Naive thymus-derived CD8-positive, alpha-beta T cell (primary cell): ENCODE measurements at places on chromosomes 4 and X. TPM values are rescaled to one million over a fixed set of nuclear protein-coding genes. Genes with fewer than 3 reads are reported as not detected.
A peak's percentile ranks its signal among the peaks of the same experiment; 100 is the strongest.

- no peak overlapping the region for H3K4me3 ChIP-seq
- peaks cover 8% of the 10 kb centered on the region for H3K4me1 ChIP-seq
- no peaks in the 10 kb centered on the region for H3K27me3 ChIP-seq
Measured at GRCh38 chrX:108064613-108065012, 19.7 kb downstream of the VSIG1 start.

- H3K27ac ChIP-seq, result no peak overlapping the region
- H3K4me1 ChIP-seq, result no peaks in the 10 kb centered on the region
- no peaks in the 10 kb centered on the region for H3K36me3 ChIP-seq
- DNase-seq, result no peak
Measured at GRCh38 chrX:15549189-15550012, 48.8 kb downstream of the BMX start.

DNA sequence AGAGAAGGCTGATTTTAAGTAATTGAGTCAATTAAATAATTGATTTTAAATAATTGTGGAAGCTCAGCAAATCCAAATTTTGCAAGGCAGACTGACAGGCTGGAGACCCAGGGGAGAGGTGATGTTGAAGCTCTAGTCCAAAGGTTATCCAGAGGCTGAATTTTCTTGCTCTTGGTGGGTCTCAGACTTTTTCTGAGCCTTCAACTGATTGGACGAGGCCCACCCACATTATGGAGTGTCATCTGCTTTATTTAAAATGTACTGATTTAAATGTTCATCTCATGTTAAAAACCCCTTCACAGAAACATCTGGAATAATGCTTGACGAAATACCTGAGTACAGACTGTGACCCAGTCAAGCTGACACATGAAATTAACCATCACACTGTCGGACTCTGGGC is 11.7 kb upstream of the CYTL1 start:
- no peak overlapping the region for H3K27ac ChIP-seq
- no peak overlapping the region for H3K4me3 ChIP-seq
- no peaks in the 10 kb centered on the region for H3K27me3 ChIP-seq

DNA sequence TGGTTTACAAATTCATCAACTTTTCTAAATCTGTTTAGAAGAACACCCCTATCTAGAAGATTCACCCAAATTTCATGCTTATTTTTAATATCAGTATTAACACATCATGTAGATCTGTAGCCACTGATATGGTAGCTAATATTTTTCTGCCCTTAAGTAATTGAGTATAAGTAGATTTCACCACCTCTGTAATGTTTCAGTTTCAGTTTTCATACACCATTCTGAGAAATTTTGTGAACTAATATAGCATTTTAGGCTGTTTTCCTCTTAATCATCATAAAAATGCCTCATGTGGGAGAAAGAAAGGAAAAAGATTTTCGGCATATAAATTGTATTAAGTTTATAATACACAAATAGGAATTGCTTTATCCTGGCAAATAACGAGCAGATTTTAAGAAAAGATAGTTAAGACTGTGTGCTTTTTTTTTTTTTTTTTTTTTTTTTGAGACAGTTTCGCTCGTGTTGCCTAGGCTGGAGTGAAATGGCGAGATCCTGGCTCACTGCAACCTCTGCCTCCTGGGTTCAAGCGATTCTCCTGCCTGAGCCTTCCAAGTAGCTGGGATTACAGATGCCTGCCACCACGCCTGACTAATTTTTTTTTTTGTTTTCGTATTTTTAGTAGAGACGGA is 21.4 kb upstream of the RBPJ start:
- H3K4me3 ChIP-seq, result peak overlapping the region; percentile 41
- no peaks in the 10 kb centered on the region for H3K4me1 ChIP-seq
- no peak for DNase-seq

- no peak overlapping the region for H3K27ac ChIP-seq
- H3K27me3 ChIP-seq, result peaks cover 17% of the 10 kb centered on the region
- H3K4me3 ChIP-seq, result no peak overlapping the region
- peaks cover 3% of the 10 kb centered on the region for H3K36me3 ChIP-seq
- no peaks in the 10 kb centered on the region for H3K4me1 ChIP-seq
Measured at GRCh38 chr4:109395694-109396093, 37.9 kb upstream of the SEC24B start.

- no peak for DNase-seq
- H3K4me3 ChIP-seq, result no peak overlapping the region
- no peaks in the 10 kb centered on the region for H3K36me3 ChIP-seq
Measured at GRCh38 chr4:25811374-25811690, 51.5 kb downstream of the SEL1L3 start.

AADAT gene
- not detected for polyA plus RNA-seq

DNA sequence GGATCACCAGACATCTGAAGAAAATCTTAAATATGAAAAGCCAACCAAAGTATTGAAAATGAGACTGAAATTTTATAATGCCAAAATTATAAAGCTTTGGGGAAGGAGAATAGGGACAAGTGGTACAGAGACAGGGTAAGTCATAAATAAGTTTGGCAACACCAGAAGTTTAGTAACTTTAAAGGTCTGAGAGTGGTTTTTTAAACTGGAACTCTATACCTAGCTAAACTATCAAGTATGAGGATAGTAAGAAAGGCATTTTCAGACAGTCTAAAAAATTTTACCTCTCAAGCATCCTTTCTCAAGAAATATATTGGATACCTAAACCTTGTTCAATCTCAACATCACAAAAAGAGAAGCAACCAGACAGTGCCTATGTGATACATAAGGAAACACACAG is 92.4 kb downstream of the ANKRD17 start:
- H3K4me3 ChIP-seq, result no peak overlapping the region
- peaks cover 15% of the 10 kb centered on the region for H3K4me1 ChIP-seq
- no peaks in the 10 kb centered on the region for H3K27me3 ChIP-seq
- no peak overlapping the region for H3K27ac ChIP-seq
- DNase-seq, result no peak
- peaks cover 16% of the 10 kb centered on the region for H3K36me3 ChIP-seq

FAM47E gene
- polyA plus RNA-seq, result not detected

G3BP2 gene
- polyA plus RNA-seq, result 125 TPM

DNA sequence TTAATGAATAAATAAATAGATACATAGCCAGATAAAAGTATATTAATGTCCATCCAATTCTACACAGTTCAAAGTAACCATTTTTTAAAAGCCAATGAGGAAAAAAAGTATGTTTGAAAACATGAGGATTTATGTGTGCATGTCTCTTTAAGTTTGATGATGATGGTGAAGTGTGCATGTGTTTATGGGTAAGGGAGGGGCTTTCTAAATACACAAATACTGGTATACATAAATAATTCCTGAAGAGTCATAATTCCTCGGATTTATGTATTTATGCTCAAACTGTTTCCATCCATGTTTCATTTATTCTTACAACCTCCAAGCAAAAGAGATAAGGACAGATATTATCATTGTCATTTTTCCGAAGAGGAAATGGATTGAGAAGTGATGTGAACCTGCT is 75.4 kb downstream of the ENOX2 start:
- no peak for DNase-seq
- H3K27ac ChIP-seq, result no peak overlapping the region

DNA sequence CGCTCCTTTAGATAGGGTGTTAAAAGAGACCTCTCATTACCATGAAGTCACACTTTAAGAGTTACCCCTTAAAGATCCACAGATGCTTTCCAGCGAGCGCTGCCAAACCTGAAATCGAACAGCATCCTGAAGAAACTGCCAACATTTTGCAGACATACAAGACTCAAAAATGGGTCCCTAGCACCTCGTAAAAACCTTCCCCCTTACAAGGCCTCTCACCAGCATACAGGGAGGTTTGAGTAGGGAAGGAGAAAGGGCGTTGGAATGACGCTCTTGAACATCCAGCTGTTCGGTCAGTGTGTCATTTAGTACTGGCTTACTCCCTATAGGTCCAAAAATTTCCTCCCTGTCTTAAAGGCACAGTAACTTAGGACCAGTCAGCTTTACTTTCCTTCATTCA is 45.3 kb upstream of the PGRMC1 start:
- no peak overlapping the region for H3K4me3 ChIP-seq
- no peaks in the 10 kb centered on the region for H3K4me1 ChIP-seq
- H3K27ac ChIP-seq, result no peak overlapping the region
- no peak for DNase-seq
- peaks cover 5% of the 10 kb centered on the region for H3K27me3 ChIP-seq
